Activated CD8-positive, alpha-beta memory T cell treated with anti-CD3 and anti-CD28 coated beads for 1 hour (primary cell): ENCODE measurements at places on chromosomes 7 and 10.

DNA sequence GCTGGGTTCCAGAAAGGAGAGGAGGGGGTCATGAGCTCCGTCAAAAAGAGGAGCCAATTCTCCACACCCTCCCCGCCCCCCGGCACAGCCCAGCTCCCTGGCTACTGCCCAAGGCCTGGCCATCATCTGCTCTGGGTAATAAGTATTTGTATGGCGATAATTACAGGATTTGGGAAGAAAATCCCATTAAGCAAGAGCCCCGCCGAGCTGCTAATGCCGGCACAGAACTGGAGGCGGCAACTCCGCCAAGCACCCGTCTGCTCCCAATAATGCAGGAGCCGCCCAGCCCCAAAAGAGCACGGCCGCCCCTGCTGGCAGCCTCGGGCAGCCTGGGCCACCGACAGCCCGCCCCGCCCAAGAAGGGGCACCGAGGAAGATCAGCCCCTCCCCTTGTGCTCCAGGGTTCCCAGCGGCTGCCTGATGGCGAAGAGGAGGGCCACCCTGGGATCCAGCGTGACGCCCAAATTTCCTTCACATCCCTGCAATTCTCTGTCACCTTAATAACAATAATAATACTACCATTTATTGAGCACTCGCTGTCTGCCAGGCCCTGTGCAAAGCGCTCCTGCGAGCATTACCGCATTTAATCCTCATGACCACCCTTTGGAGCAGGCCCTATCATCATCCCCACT is 5.9 kb downstream of the SLIT1 start:
- no peak for DNase-seq

- DNase-seq: no peak
Measured at GRCh38 chr7:1238931-1239802, 6.5 kb downstream of the UNCX start.

GRCh38 chr7:114416129-114416990 is 1.7 kb downstream of the FOXP2 start:
- no peak for DNase-seq

DNA sequence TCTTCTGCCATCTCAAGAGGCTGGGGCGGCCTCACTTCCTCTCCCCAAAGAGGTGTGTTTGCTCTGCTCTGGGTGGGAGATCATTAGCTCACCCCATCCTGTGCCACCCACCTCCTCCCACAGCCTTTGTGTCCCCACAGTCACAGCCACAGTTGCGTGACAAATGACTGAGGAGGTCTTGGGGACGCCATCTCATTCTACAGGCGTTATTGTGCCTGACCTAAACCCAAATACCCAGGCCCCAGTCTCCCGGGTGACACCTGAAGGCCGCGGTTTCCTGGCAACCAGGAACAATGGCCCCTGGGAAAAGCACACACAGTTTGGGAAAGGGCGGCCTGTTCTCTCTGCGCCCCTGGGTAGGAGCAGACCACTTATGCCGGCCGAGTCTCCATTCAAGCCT is 51.6 kb downstream of the SLIT1 start:
- DNase-seq: no peak

DNA sequence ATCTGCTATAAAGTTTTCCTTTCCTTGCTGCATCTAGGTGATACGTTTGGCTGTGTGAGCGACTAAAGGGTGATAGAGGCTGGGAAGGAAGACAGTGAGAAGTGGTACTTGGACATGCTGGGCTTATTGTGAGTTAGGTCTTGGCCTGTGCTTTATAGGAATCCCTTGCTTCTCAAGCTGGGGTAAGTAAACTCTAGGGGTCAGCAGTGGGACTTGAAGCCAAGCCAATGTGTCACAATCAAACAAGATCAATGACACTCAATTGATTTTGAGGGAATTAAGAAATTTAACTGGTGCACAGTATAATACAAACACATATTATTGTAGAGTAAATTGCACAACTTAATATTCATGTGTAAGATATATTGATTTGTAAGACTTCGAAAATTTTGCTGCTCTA is 155.8 kb upstream of the AOAH start:
- DNase-seq: no peak

- DNase-seq: no peak
Measured at GRCh38 chr7:128221929-128222403, 19.1 kb upstream of the LEP start.

DNA sequence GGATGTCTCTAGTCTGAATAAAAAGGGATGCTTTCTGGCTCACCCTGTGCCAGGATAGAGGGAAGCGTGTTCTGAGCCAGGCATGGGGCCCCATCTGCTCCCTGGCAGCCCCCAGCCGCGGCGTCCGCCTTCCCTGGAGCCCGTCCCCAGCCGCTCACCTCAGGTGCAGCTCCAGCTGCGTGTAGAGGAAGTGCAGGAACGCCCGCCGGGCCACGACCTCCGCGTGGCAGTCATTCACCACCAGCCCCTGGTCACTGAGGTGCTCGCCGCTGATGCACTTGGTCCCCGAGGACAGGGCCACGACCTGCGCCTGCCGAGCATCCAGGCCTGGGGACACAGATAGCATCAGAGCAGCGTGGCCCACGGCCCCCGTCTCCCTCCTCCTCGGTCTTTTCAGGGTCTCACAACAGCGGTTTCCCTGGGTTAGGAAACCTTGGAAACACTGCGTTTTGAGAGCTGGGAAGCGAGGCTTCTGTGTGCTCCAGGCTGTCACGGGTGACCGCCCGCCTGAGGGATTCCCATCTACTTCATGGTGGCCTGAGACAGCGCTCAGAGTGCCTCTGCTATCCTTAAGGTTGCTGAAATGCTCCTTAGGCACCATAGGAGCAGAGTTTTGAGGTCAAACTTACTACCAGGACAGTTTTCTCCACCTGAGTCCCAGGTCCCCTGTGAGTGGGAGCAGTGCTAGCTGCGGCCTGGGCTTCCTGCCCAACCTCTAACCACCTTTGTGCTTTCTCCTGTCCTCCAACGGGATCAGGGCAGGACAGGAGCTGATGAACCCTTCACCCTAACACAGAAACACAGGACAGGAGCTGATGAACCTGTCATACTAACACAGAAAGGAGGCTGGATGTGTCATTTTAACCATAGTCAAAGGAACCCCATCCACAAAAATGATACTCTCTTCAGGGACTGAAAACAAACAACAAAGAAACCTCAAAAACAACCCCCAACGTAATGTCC is 186.1 kb downstream of the WDR37 start:
- DNase-seq: no peak
